ENCODE measurements at places on chromosomes 1 and 21.

DNA sequence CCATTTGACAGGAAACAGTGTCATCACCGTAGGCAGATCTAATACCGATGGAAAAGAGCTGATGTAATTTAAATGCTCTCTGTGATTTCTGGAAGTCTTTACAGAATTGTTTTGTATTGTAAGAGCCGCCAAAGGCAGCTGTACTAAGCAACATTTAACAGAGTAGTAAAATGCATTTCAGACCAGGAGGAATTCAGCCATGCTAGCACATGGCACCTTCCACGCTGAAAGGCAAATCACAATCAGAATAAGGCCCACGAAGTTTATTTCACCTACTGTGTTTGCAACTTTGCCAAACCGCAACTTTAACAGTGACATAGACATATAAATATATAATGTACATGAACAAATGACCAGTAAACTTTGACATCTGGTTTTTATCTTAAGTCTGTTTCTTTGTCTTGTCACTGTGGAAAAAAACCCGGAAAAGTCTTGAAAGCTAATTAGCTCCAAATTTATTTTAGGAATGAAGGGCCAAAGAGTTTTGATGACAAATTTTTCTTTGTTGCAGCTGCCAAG, 26.1 kb upstream of the DISC1 start:
- no peak for DNase-seq

DNA sequence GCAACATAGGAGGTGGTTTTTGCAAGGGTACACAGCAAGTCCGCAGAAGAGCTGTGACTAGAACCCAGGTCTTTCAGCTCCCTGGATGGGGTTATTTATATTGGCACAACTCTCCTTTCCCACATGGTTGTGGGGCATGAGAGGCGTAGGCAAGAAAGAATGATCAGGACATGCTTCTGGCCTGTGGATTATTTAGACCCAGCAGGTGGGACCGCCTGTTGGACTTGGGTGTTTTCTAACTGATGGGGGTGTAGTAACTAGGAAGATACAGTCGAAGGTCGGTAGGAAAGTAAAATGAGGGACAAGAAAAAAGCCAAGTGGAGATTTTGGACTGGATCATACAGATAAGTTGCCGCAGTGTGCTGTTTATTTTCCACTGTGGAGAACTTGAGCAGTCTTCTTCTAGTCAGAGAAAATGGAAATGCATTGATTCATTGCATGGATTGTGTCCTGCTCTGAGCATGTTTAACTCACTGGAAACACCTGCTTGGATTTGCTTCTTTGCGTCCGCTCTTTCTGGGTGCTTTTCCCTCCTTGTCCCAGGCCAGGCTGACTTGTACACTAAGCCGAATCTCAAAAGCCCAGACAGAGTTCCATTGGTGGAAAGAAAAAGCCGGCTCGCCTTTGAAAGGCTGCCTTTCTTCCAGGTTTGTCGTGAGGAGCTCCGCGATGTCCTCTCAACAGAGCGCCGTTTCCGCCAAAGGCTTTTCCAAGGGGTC, 592 bp downstream of the CRCT1 start:
- DNase-seq: no peak

- DNase-seq: no peak
Observed at GRCh38 chr1:245095903-245096302, 58.9 kb upstream of the KIF26B start.

DNA sequence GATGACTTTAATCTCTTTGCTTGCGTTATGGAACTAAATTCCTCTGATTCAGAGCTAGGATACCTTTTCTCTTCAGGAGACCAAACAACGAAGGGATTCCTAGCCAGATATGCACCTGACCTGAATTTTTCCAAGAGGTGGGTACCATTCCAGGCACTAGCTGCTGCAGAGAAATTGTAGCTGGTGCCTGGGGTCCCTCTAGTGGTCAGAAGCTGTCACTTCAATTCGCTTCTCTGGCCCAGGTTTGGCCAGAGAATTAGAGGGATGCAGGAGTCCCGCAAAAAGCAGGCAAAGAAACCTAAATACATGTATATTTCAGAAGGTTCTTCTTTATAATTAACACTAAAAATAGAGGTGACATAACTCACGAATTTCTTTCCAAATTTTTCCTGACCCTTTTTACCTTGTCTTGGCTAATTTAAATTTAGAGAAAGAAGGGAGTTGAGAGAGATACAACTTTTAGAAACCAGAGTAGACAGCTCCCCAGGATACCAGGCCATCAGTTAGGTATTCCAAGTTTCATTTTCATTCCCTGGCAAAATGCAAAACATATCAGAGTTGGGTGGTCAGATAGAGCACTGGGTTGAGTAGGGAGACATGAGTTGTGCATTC, 9.6 kb downstream of the ACKR1 start:
- DNase-seq: no peak

DNA sequence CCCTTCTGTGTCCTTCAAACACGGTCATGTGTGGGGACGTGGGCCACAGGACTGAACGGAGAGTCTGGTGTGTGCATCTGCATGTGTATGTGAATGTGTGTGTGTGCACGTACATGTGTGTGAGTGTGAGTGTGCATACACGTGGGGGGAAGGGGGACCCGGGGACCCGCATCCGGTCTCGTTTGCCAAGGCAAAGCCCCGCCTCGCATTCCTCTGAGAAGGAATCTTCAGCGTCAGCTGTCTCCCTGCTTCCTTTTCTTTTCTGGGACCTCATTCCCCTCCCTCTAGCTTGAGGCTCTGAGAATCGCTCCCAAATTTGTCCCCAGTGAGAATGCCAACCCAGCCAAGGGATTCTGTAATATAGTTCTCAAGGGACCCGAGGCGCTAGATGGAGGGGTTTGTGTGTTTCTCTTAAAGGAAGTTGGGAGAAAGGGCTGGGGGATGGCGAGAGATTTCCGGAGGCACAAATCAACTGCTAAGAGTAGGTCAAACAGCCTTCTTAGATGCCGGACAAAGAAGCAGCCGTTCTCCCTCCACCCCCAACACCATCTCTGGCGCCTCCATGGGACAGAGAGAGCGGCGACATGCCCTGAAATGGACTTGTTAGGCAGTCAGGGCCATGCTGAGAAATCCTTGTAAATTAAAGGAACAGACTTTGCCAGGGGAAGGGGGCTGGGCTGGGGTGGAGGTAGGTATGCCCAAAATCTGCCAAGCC, 6.6 kb downstream of the IFFO2 start:
- DNase-seq: no peak

GRCh38 chr1:21153388-21153787, 23.3 kb downstream of the EIF4G3 start:
- DNase-seq: no peak

GRCh38 chr1:65189576-65190115, 41.6 kb downstream of the AK4 start:
- DNase-seq: no peak

GRCh38 chr1:100090471-100090870, 42.3 kb downstream of the SASS6 start:
- DNase-seq: no peak

DNA sequence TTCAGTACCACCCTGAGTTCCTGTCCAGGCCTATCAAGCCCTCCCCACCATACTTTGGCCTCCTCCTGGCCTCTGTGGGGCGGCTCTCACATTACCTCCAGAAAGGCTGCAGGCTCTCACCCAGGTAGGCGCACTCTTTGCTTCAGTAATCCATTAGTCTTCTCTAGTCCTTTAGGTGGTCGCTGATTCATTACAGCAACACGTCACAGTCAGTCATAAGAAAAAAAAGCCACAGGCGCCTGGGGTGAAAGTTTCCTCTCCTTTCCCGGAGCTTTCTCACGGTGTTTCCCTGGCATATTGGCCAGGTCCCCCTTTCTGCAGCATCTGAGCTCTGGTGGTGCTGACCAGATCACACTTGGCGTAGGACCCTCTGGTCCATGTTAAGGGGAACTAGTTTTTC, 12.1 kb downstream of the SLFNL1 start:
- DNase-seq: no peak

- DNase-seq: no peak
Observed at GRCh38 chr1:212749821-212750535, 41.6 kb downstream of the NSL1 start.

GRCh38 chr21:40844935-40845334, 2.0 kb downstream of the DSCAM start:
- no peak for DNase-seq

GRCh38 chr1:78210175-78210574, 164.4 kb downstream of the GIPC2 start:
- DNase-seq: no peak
